Amygdala (tissue), 56 donors: ENCODE measurements at places on chromosomes 5 and 9.

DNA sequence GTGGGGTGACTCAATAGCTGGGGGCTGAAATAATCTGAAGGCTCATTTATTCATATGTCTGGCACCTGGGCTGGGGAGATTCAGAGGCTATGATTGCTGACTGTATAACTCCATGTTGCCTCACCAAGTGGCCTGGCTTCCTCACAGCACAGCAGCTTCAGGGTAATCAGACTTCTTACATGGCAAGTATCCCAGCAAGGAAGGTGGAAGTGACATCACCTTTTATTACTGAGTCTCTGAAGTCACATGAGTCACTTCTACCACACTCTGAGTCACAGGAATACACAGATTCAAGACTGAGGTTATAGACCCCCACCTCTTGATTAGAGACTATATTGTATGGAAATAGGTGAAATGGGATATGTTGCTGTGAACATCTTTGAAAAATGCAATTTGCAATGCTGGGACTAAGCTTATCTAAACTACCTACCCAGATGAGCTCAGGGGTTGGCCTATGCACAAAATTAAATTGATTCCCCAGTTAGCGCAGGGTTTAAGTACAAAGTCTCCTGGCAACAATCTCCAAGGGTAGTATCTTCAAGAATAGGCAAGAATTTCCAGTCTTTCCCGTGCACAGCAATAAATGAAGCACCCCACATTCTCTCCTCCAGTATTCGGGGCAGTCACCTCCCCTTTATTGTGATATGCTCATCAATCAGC, 553.1 kb downstream of the LRRC70 start:
- DNase-seq, result no peak

DNA sequence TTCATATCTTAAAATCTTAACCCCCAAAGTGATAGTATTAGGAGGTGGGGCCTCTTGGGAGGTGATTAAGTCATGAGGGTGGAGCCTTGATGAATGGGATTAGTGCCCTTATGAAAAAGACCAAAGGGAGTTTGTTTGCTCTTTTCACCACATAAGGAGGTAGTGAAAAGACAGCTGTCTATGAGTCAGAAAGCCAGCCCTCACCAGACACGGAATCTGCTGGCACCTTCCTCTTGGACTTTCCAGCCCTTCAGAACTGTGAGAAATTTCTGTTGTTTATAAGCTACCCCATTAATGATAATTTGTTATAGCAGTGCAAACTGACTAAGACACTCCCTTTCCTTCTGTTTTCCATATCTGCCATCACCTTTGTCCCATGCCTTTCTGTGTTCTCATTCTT, 20.8 kb downstream of the IFNB1 start:
- DNase-seq, result no peak

DNA sequence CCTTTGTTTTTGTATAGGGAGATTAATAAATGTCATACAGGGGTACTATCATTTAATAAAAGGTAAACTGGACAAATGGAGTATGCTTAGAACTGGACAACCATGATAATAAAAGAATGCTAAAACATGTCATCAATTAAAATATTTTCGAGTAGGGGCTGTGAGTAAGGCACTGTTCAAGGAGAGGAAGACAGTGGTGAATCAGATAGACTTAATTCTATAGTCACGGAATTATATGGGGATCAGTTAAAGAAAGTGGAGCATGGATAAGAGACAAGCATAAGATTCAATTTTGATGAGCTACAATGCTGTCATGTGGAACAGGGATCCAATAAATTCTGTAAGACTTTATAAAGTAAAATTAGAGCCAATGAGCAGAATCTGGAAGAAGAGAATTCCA, 104.5 kb downstream of the HMHB1 start:
- no peak for DNase-seq

DNA sequence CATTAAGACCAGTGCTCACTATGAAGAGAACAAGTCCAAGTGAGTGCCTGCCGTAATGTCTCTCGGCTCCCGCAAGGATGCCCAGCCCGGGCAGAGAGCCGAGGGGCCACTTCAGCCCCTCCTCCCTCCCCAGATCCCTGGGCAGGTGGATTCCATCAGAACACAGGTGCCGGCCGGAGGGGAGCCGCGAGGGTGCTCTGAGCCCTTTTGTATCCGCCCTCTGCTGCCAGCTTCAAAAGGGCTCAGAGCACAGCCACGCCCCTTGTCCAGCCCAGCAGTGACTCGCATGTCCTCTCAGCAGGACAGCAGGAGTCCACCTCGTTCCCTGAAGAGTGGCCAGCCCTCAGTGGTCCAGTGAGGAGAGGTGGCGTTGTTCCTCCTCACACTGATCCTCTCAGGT, 43.9 kb downstream of the CYFIP2 start:
- DNase-seq, result no peak

GRCh38 chr9:124394167-124394566, 21.1 kb downstream of the PSMB7 start:
- DNase-seq, result no peak
